ENCODE measurements at places on chromosomes 7 and 10. TPM values are rescaled to one million over a fixed set of nuclear protein-coding genes. Genes with fewer than 3 reads are reported as not detected.
A peak's percentile ranks its signal among the peaks of the same experiment; 100 is the strongest.

DNA sequence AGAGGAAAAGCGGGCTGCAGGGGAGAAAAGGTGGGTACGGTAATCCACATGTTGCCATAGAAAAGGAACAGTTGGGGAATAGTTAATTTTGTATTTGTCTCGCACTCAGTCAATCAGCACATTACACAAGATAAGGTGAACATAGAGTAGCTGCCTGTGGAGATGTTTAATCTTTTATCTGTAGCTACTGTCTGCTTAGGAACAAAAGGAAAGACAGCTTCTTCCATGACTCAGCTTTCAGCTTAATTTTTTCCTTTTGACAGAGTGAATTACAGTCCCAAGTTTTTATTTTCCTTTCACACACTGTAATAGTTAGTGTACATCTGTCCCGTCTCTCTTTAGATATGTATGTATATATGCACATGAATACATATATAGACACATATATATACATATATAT lies 39.3 kb upstream of the PODXL start:
- no peak for DNase-seq

DNA sequence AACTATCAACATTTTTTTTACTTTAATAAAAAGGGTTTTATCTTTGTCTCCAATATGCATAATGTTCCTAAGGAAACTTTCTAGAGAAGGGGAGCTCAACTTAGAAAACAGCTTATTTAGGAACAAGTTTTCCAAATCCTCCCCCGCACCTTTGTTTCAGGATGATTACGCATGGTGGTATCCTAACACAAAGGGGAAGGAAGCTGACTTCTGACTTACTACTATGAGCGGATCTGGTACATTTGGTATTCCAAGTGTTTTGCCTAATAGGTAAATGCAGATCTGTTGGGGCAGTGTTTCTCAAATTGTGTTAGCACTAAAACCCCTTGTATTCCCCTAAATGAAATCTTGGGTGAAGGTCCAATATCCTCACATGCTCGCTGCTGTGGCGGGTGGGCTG lies 229.3 kb upstream of the KLF14 start:
- DNase-seq: no peak

DNA sequence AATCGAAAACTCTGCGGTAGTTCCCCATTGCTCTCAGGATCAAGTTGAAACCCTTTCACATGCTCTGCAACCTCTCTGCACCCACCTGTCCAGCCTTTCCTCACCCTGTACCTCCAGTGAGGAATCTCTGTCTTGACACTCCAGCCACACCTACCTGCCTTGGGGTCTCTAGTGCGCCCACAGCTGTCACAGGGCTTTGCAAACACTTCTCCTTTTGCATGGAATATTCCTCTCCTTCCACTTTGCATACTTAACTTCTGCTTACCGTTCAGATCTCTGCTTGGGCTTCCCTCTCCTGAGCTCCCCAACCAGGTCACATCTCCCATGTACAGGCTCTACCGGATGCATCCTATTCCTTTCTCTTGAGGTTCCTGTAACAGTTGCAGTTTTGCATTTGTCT lies 6.6 kb upstream of the ZYX start:
- DNase-seq: no peak

GRCh38 chr7:191981-192649 lies at the start of gene FAM20C:
TSS of gene FAM20C (plus strand) at chr7:192571. CDS start at chr7:193200, 629 bp downstream.
- peak; percentile 84 for DNase-seq

The CAPZA2 gene
- total RNA-seq: 173 TPM

DNA sequence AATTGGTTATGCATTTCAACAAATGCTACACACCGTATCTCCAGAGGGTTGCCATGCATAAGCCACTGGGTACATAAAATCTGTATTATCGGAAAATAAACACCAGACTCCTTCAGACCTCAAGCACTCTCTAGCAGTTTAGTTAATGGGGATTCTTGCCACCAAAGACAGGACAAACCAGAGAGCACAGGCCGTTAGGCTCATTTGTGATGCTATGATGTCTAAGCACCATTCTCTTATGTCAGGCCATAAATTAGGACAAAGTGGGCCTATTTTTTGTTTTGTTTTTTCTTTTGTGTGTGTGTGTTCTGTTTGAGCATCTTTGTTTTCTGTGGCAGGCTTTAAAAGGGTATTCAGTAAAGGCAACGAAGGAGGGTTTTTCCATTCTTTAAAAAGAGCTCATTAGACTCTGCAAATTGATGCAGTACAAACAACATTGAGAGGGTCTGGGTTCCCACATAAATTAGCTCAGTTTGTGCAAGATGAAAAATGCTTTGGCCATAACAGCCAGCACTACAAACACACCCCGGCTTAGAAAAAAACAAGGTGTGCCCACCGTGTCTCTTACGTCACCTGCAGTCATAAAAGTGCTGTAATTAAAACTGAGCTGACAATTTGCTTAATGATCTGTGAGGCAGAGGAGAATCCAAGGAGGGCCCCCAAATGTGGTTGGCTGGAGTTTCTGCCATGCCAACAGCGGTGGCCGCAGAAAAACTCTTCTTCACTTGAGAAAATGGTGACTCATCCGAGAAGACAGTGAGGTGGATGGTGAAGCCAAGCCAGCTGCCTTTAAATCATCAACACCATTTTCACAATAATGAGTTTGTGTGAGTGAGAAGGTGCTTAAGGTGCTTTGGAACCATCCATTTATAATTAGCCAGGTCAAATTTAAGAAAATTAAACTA lies 297.9 kb downstream of the GATA3 start:
- no peak for DNase-seq

GRCh38 chr7:73742753-73743641 lies 4.4 kb upstream of the ABHD11 start:
- no peak for DNase-seq
